ENCODE measurements at places on chromosomes 6 and 20.

- DNase-seq = no peak
Observed at GRCh38 chr6:127381384-127381783, 38.0 kb upstream of the ECHDC1 start.

DNA sequence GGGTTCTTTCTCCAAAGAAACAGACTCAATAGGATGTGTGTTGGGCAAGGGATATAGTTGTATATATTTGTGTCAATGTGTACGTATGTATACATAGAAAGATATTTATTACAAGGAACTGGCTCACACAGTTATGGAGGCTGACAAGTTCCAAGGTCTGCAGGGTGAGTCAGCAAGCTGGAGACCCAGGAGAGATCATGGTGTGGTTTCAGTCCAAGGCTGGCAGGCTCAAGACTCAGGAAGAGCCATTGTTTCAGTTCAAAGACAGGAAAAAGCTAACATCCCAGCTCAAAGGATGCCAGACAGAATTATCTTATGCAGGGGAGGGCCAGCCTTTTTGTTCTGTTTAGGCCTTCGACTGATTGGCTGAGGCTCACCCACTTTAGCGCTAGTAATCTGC, 89.9 kb upstream of the RALGAPA2 start:
- no peak for DNase-seq

DNA sequence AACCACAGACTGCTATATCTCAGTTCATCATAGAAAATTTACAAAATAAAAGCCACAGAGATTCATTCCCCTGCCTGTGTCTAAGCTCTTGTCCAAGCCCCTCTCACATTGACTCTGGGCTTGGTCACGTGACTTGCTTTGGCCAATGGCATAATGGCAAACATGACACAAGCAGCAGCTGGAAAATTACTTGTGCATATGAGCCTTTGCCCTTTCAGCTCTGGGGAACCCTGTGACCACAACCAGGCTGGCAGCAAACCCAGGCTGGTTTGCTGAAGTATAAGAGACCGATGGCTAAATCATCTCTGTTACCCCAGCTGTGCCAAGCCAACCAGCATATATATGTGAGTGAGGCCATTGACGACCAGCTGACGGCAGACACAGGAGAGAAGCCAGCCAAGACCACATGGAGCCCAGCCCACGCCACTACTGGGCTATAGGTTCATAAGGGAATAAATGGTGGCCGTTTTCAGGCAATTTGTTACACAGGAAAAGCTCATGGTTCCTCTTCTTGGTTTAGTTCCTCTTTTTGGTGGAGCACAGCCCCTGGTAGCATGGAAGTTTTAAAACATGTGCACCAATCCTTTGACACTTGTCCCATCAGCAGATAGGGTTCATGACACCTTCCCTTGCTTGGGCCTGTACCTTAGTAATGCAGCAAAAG, 31.8 kb upstream of the RSPO4 start:
- no peak for DNase-seq

GRCh38 chr6:157761331-157761921, 61.6 kb upstream of the SNX9 start:
- peak; percentile 71 for DNase-seq

DNA sequence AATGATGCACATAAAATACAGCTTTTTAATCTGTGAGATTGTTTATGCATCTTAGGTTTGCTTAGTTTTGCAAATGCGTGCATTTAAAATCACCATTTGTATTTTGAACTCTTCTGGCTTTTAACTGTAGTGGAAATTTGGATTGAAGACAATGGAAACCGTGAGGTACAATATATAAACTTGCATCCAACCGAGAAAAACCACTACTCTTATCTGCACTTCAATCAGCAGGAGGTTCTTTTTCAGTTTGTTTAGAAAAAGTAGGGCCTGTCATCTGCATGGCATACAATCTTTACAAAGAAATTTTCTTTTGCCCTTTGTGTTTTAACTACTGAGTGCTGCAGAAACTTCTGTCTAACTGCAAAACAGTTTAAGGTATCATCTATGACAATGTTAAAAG, 132.8 kb downstream of the LAMA2 start:
- DNase-seq = no peak

GRCh38 chr6:94389218-94389617, 969.9 kb upstream of the EPHA7 start:
- no peak for DNase-seq

- DNase-seq = no peak
Observed at GRCh38 chr6:24957199-24957598, 21.4 kb upstream of the RIPOR2 start.

DNA sequence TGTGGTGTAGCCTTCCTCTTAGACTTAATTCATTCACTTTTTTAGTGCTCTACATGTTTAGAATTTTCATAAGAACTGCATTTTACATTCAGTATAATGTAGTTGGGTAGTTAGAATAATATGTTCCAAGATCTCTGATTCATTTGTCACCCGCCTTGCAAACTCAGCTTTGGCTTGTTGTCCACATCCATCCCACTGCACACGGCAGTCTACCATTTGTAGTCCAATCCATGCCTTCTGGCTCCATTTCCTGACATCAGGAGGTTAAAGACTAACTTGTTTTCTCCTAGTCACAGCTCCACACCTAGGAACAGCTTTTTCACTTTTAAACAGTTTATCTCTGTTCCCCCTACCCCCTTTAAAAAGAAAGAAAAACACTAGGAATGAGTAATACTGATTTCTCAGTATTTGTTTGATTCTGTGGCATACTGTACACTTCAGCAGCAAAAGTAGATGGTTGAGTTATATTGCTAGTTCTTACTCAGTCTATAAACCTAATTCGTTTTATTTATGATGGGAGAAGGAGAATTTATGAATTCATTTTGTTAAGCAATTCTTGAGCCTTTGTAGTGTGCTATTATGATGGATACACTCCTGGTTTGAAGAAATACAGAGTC, 180.9 kb downstream of the ARID1B start:
- no peak for DNase-seq

DNA sequence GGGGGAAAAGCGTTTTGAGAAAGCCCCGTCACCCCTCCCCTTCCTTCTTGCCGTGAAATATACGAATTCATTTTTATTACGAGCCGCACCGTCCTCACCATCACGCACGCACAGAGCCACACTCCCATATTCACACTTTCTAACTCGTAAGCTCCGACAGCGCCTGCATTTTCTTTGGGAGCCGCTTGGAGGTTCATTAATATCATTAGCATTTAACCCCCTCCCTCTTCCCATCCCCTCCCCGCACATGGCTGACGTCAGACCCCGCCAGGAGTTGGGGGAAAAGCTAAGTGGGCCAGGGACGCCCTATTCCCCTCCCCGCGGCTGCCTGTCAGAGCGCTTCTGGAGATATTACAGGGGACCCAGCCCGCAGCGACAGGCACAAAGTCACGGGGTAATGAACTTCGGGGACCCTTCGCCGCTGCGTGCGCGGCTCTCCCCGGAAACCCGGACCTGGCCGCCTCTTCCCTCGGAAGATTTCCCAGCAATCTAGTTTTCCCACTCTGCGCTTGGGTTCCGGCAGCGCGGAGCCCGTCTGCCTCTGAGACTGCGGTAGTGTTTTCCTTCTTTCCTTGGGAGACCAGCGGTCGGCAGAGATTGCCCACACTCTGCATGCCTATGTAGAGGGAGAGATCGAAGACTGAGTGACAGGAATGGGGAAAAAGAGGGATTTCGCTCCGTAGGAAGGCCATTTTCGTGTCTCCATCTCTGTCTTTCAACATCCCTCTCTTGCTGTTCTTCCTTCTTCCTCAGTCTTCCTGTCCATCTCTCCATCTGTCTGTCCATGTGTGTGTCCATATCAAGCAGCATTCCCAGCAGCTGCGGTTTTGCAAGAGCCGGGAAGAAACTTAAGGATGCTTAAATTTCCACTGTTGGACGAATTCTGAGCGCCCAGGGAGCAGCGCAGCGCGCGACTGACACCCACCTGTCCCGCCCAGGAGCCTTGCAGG, at the start of gene NR2E1:
TSS of gene NR2E1 (plus strand) at position 309 of the 950 bp plus-strand sequence. CDS start 744 bp downstream, outside the sequence.
- DNase-seq = no peak

DNA sequence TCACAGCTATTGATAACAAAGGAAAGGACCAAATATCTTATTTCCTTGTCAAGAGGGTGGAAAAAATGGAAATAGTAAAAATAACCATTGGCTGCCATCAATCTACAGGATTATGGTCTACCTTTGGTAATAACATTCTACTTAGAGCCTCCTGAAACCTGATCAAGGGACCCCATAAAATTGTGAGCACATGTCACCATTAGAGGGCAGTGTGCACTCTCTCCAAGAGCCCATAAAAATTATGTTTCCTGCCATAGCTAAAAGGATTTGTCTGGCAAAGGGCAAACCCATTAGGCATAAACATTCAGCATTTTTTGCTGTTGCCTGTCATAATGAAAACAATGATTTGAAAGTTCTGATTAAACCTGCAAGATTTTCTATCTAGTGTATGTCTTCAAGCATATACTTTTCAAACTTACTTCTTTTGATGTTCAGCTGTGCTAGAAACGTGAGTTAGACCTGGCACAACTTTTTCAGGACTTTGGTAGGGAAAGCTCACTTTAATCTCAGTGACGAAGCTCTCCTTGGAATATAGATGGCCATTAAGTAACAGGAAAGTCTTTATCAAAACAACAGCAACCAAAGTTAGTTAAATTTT, 120.7 kb upstream of the ZFP64 start:
- peak; percentile 72 for DNase-seq

DNA sequence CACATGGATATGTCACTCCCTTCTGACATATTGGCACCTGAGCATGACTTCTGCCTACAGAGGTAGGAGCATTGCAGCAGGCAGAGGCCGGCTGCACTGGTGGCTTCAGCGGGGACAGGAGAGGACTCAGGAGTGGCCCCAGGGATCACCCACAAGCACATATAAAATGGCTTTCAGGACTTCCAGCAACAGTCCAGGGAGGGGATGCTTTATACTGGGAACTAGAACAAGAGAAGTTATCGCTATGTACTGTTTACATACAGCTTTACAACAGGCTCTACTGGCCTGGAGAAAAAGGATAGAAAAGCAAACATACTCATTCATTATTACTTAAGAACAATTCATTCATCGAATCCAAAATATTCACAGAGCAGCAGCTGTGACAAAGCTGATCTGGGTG, 337.8 kb downstream of the THBS2 start:
- DNase-seq = no peak

DNA sequence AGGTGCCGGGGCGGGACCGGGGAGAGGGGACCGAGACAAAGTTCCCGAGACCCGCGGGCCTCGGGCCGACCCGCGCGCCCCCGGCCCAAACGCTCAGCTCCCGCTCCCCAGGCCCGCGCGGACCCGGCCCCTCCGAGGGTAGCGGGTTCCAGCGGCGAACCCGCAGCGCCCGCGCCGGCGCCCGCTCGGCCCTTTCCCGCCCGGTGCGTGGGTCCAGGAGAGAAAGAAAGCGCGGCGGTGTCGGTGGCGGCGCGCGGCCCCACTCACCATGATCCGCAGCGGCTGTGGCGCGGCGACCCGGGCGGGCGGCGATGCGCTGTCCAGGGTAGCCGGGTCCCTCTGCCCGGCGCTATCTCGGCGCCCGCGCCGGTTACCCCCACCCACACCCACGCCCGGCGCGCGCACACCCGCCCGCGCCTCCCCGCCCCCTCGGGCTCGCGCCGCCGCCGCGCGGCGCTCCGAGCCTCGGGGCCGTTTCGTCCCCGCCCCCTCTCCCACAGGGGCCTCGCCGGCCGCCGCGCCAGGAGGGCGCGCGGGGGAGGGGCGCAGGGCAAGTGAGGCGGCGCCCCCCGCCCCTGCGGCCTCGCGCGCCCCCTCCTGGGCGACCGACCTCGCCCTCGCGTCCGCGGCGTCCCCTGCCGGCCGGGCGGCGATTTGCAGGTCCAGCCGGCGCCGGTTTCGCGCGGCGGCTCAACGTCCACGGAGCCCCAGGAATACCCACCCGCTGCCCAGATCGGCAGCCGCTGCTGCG, at the start of gene ELOVL2:
TSS of gene ELOVL2 (minus strand) at position 345 of the 751 bp plus-strand sequence. CDS start at position 270, 75 bp downstream.
- no peak for DNase-seq
